ENCODE measurements at places on chromosomes 7 and 10.
A peak's percentile ranks its signal among the peaks of the same experiment; 100 is the strongest.

- no peak for DNase-seq
Observed at GRCh38 chr7:23604296-23604640, 7.1 kb downstream of the CCDC126 start.

DNA sequence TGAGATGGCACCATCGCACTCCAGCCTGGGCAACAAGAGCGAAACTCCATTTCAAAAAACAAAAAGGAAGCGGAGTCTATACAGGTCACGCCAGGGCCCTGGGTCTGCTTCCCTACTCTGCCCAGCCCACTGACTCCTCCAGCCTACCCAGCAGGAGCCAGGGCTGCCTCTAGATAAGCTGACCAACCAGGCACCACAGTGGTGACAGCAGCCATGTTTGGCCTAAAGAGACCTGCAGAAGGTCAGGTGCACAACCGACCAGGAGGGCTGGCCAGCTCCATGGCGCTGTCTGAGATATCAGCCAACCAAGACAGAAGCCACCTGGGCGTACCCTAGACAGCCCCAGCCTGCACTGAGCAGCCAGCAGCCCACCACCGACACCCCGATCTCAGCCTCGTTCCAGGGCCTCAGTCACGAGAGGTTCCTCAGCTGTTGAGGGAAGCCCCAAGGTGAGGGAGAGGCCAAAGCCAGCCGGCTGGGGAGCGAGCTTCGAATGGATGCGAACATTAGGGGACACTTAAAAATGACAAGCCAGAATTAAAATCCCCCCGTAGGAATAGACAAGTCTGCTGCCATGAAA, 24.4 kb upstream of the PWWP2B start:
- no peak for DNase-seq

DNA sequence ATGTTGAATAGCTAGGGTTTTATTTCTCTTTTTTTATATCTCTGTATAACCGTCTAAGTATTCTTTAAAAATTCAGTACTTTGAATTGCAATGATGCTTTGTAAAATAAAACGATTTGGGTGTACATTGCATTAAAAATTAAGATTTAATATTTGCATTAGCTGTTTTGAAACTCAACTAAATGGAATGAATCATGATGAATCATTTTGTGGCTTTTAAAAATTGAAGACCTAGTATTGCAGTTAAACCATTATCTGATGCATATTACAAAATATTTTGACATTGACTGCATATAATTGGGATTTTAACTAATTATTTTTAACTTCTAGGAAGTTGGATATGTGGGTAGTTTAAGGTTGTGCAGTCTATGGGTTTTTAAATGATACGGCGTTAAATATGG, 314.0 kb downstream of the CDK14 start:
- DNase-seq: no peak

DNA sequence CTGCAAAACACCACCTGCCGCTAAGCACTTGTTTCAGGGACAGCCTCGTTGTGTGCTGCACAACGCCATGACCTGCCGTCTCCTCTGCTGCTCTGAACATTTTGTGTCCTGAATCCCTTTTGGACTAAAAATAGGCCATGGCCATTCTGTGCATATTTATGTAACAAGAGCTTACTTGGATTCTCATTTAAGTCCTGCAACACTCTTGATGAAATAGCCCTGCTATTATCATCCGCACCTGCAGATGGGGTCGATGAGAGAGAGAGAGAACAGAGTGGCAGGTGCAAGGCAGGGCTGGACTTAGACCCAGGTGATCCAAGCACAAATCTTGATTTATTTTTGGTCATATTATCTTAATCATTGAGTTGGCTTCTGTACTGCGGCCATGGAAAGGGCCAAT, 121.2 kb upstream of the PRKCQ start:
- no peak for DNase-seq

DNA sequence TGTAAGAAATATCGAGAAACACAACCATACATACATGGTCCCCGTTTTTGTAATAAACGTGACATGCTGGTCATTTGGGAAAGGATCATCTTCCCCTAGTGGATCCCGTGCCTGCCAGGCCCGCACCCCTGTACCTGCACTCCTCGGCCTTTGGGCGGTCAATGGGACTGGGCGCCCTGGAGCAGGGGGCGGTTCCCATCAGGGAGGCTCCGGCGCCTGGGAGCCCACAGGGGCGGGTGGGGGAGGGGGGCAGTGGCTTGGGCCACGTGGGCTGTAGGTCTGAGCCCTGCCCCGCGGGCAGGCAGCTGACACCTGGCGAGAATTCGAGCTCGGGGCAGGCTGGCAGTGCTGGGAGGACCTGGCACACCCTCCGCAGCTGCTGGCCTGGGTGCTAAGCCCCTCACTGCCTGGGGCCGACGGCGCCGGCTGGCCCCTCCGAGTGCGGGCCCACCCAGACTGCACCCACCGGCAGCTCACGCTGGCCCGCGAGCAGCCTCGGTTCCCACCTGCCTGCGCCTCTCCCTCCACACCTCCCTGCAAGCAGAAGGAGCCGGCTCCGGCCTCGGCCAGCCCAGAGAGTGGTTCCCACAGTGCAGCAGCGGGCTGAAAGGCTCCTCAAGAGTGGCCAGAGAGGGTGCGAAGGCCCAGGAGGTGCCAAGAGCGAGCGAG, 361.6 kb upstream of the GRM3 start:
- DNase-seq: no peak

DNA sequence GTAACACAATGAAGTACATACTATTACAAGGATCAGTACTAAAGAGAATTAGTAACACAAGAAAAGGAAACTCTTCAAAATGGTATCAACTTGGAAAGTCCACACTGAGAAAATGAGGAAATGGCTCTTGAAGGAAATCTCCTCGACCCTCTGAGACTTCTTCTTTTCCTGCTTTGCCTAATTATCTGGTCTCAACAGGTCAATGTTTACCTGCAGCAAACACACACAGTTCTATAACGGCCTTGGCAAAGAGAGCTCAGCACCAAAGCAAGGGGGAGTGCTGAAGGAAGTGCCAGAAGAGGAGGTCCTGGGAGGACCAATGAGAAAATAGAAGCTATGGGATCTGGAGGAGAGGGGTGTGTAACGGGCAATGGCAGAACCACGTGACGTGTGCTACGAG, 21.9 kb downstream of the CHCHD3 start:
- no peak for DNase-seq

DNA sequence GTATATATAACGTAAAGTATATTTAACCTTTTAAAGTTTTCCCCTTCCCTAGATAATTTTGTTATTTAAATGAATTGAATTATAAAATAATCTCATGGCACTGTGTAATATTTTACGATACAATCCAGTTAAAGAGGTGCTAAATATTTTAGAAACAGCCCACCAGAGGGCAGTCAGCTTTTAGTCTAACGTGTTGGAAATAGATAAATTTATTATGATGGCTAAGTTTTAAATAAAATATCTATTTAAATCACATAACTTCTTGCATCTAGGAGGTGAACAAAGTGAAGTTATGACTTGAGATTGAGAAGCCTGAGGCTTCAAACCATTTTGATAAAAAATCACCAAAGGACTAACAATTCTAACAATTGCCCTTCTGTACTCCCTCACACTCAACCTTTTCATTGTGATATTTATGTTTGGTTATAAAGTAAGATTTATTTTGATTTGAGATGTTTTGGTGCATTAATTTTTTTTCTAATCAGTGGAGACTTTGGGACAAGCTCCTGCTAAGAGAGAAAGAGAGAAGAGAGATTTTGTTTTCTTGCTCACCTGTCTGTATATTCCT, 171.5 kb upstream of the SP4 start:
- DNase-seq: no peak

DNA sequence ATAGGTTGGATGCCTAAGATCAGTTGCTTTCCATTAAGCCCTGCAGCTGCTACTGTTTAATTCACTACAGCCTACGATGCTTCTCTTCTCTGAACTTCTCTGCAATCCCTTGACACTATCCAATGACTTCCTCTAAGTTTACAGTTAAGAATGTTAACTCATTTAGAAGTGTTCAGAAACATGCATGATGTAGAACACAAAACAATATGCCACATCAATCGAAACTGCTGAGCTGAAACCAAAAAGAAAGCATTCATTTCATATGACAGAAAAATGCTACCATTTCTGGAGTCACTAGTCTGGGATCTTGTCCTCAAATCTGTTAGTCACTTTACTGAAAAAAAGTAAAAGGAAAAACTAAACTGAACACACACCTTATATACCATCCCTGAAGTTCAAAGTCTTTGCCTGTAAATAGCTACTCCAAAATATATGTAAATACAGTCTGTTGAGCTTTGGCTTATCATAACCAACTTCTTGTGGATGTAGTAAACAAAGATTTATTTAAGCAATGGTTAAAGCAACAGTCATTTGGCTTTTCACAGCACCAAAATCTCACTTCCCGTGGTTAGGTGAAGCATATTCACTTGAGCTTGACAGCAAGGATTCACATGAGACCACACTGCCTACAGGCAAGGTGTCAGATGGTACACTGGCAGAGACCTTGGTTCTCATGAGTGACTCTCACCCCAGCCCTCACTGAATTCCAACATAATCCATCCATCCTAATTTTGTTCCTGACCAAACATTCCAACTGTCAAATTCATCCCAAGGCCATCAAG, 187.0 kb downstream of the PPP1R17 start:
- DNase-seq: no peak

- peak; percentile 7 for DNase-seq
Observed at GRCh38 chr10:28796606-28797512, 119.5 kb downstream of the BAMBI start.

- peak; percentile 99 for DNase-seq
Observed at GRCh38 chr10:58457761-58458616, 54.7 kb upstream of the BICC1 start.

- no peak for DNase-seq
Observed at GRCh38 chr10:73366381-73367298, 8.0 kb upstream of the CFAP70 start.

GRCh38 chr7:77415823-77416620, at the start of gene GSAP:
Gene GSAP (minus strand): TSS chr7:77416349. CDS start chr7:77416321, 28 bp downstream.
- DNase-seq: no peak

- DNase-seq: no peak
Observed at GRCh38 chr10:72332423-72333111, 22.2 kb downstream of the DNAJB12 start.

DNA sequence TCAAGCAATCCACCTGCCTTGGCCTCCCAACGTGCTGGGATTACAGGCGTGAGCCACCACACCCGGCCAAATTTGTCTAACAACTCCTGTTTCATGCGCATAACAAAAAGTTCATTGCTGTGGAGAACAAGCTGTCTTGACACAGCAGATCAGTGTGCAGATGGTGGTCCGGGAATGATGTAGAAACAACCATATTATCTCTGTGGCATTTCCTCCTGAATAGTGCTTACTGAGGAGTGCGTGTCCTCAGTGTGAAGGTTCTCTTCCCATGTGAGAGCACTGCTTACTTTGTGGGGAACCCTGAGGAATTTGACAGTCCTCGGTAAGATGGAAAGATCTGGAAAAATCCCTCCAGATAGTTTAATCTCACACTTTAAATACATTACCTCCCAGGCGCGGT, 30.3 kb upstream of the ZNF438 start:
- no peak for DNase-seq

DNA sequence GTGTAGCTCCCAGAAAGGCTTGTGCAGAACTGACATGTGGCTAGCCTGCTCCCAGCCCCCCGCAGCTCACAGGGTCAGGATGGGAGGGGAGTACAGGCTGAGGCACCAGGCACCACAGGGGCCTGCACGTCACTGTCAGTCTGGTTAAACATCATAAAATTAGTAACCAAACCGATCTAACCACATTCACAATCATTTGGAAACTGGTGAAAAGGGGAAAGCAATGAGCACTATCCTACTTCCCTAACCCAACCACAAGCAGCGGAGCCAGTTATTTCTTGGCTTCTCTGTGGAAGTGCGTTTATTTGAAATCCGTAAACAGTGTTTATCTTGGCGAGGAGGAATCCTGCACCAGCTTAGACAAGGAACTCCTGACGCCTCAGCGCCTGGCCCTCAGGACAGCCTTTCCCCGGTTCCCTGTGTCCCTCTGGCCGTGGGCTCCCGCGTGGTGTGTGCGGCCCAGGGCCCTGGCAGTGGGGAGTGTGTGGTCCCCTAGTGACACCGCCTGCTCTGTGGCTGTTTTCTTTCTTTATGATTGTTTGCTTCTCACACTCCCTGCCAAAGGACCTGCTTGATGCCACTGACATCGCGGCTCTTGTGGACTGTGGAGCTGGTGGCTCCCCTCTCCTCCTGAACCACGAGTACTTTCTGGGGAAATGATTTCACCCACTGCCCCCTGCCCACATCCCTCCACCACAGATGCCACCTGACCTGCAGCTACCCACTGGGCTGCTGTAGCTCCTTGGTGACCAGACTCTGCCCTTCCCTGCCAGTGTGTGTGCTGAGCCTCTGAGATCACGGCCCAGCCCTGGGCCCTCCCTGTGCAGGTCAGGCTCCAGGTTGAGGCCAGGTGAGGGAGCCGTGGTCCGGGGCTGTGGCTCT, 38.0 kb downstream of the INPP5A start:
- peak; percentile 51 for DNase-seq
